ENCODE measurements at places on chromosomes 12 and 14. TPM values are rescaled to one million over a fixed set of nuclear protein-coding genes. Genes with fewer than 3 reads are reported as not detected.

The PTPRR gene
- polyA plus RNA-seq: 0.23 TPM

DNA sequence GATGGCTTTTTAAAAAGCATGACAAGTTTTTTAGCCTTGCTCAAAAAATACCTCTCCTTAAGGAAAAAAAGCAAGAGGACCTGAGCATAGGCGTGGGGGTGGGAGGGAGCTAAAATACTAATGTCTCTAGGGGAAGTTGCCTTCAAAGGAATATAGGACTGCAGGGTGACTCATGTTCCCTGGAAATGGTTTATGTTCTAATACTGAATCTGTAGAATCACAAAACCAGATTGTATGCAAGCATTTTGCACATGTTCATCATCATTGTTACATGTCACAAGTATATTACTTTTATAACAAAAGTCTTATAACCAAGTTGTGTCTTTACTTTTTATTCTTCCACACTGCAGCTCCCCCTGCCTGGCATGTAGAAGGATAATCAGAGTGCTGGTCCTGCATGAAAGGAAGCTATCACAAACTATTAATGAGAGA lies 36.6 kb downstream of the GPR135 start:
- peak; percentile 43 for DNase-seq

GRCh38 chr12:132561427-132562156 lies 48.8 kb downstream of the LRCOL1 start:
- peak; percentile 53 for DNase-seq

DNA sequence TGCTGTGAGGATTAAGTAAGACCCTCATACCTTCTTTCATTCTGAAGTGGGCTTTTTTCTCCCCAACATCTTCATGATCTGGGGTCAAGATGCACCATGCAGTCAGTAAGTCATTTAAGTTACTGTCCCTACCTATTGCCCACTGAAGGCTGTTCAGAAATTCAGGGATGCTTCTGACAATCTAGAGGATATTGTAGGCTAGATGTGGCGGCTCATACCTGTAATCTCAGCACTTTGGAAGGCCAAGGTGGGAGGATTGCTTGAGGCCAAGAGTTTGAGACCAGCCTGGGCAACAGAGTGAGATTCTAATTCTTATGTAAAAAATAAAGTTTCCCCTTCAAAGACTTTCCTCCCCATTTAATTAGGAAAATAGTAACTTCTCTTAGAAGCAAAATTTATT lies 28.7 kb downstream of the PHETA1 start:
- no peak for DNase-seq

DNA sequence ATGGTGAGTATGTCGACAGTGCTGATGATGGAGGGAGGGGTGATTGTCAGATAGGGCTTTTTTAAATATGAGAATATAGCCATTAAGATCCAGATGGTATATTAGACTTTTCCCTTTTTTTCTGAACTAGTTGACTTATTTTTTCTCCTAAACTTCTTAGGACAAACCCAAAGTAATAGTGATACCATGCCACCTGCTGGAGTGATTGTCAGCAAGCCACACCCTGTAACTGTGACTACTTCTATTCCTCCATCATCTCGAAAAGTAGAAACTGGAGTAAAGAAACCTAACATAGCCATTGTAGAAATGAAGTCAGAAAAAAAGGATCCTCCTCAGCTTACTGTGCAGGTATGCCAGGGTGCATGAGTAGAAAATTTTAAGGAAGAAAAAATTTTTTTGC lies 40.1 kb downstream of the KIAA0586 start:
- no peak for DNase-seq

The BATF gene
- polyA plus RNA-seq: 1.3 TPM

- DNase-seq: no peak
These were observed 4.4 kb downstream of the MMP19 start for GRCh38 chr12:55838361-55838760.

DNA sequence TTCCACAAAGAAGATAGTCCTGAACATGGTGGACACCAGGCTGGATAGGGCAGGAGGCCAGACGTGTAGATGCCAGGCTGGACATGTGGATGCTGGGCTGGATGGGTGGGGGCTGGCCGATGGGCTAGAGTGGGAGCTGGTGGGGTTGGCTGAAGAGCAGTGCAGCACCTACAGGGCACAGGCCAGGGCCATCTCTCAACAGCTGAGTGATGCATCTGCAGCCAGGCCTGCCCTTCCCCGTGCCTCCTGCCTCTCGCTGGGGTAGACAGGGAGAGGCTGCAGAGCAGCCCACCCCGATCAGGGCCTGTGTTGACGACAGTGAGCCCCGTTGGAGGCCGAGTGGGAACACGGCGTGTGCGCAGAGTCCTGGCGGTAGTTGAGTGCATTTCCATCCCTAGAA lies 39.3 kb downstream of the EP400 start:
- DNase-seq: no peak

- no peak for DNase-seq
These were observed 211.2 kb upstream of the EEA1 start for GRCh38 chr12:93140325-93140724.

The KRT82 gene
- not detected for polyA plus RNA-seq

GRCh38 chr14:59483363-59483762 lies 845 bp downstream of the L3HYPDH start:
- DNase-seq: no peak

The FAM222A gene
- 4.0 TPM for polyA plus RNA-seq

The ACSM4 gene
- not detected for polyA plus RNA-seq

DNA sequence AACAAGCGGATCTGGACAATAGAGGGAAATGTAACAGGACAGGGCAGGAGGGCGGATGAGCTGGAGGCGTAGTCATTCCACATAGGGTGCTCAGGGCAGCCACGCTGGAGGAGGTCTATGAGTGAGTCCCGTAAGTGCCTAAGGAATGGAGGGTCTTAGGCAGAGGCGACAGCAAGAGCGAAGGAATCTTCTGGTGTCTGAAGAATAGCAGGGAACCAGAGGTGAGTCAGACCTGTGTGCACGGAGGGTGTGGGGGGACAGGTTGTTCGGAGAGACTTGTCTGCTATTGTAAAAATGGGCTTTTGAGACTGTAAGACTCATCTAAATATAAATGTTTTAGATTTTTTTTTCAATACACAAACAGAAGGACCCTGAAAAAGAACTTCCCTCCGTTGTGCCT lies 70.6 kb downstream of the SETD3 start:
- DNase-seq: no peak

- DNase-seq: no peak
These were observed 80.8 kb upstream of the PPP1R12A start for GRCh38 chr12:80015660-80016059.

DNA sequence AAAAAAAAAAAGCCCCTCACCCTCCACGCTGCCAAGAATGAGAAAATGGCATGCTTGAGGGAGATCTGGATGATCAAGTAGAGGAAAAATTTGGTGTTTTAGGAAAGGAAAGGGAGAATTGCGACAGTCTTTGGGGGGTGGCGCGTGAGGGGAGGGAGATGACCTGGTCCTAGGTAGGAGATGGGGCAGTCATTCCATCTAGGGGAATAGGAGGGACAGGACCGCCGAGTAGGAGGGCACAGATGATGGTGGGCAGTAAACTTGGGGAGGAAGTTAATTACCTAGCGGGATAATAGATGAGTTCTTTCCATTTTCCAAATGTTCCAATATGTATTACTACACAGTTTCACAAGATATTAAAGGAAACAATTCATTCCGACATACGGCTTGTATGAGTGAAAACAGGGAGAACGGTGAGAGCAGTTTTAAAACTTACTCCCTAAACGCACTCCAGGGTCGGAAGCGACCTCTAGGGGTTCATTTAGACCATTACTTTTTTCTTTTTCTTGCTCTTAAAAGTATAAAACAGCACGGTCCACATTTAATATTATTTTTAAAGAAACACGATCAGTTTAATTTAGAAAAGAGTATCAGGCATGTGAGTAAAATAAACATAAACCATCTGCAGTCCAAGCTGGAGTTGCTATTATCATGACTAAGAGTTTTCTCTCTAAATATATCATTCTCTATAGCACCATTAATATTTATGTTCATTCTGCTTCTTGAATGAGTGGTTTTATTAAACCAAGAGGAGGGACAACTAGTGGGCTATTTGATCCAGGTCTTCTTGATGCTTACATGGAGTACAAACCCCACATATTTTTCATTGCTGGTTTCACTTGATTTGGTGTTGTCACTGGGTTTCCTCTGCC lies 3.0 kb upstream of the FNTB start:
- DNase-seq: peak; percentile 33

GRCh38 chr12:131091976-131092691 lies 138.4 kb downstream of the ADGRD1 start:
- no peak for DNase-seq

The TAS2R46 gene
- 0.37 TPM for polyA plus RNA-seq
